ENCODE measurements at places on chromosomes 3 and 15.

GRCh38 chr3:13494463-13495350 lies 14.6 kb downstream of the HDAC11 start:
- DNase-seq = no peak

- DNase-seq = no peak
These were observed 40.5 kb downstream of the ANO10 start for GRCh38 chr3:43581343-43581742.

DNA sequence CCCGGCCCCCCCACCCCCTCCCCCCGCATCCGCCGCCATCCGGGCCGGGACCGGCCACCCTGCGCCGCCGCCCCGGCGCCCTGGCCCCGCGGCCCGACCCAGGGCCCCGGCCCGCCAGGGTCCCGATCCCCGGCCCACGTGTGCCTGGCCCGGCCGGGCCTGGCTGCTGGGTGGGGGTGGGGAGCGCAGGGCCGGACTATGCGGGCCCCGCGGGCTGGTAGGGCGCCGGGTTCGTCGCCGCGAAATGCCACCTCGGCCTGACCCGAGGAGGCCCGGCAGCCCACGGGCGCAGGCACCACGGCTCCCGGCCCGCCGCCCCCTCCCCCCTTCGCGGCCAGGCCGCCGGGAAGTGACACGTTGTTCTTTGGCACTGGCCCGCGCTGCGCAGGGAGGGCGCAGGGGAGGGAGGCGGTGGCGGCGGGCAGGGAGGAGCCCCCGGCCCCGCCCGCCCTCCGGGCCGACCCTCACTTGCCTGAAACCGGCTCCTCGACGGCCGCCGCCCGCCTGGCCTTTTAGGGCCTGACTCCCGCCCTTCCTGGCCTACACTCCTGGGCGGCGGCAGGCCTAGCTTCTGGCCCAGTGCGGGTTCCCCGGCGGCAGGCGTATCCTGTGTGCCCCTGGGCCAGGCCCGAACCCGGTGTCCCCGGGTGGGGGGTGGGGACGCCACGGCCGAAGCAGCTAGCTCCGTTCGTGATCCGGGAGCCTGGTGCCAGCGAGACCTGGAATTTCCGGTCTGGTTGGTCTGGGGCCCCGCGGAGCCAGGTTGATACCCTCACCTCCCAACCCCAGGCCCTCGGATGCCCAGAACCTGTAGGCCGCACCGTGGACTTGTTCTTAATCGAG lies 515 bp downstream of the EIF4G1 start:
- DNase-seq = peak; percentile 54

DNA sequence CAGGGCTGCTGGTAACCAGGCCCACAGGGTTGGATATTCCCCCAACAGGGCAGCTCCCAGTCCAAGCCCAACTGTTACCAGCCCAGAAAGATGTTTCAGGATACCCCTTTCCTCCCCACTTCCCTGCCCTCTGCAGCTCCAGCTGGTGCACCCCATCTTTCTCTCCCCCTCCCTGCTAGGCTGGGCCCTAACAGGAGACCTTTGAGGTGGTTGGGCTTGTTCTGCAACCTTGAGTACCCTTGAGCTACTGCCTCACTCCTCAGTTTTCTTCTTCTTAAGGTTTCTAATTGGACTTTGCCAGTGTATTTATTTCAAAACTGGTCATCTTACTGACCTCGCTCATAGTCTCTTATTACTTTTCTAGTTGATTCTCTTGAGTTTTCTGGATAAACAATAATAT lies 16.9 kb upstream of the INSYN1 start:
- no peak for DNase-seq

DNA sequence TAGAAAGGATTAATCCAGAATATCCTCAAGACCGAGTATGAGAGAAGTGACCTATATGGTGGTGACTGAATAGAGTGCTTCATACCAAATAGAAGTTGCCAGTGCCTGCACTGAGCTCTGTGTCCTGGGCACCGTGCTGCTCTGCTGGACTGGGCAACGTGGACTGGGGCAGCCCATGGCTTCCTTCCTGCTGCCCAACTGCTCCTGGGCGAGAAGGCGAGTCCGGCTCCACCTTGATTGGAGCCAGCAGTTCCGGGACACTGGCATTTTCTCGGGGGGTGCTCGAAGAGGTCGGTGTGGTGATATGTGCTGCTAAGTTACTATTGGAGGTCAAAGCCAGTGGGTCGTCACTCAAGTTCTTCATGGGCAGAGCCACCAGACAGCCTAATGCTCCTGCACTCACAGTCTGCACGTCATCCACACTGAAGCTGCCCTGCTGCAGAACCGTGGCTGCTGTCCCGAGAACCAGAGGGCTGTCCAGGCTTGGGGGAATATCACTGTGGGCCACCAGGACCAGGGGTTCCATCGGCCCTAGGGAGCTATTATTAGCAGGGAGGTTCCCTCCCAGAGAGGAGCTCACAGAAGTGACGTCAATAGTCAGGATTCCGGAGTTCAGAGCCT lies 14.1 kb downstream of the ZXDC start:
- DNase-seq = no peak

- no peak for DNase-seq
These were observed 84.5 kb downstream of the SETD2 start for GRCh38 chr3:47079432-47079831.

Measured in T-helper 2 cell (primary cell).